GM18507 (cell line): ENCODE measurements at places on chromosomes 6 and 20.

DNA sequence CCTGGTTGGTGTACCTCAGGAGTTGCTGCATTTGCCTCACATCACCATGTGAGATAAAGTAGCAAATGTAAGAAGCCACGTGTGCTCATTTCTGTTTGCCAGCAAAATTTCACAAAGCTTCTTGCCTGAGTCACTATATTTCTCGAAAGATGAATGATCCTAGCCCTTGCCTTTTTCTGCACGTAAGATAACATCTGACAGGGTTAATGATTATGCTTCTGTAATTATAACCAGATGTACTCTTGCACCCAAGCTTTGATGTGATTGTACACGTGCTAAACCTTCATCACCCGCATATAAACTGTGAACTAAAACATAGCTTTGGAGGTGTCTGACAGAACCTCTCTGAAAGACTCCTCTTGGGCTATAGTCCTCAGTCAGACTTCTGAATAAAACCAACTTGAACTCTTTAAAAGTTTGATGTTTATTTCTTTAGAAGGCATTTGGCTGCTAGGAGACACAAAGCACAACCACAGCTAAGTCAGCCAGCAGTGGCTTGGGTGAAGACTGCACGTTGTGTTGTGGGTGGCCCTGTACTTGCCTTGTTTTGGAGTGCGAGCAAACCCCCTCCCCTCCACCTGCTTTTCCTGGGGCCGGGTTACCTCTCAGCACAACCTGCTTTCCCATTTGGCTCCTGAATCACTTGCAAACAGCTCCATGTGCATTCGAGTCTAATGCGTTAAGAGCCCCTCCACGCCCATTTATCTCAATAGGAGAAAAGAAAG, 19.3 kb downstream of the PROKR2 start:
- no peak for DNase-seq

- DNase-seq: no peak
These were observed 55.9 kb downstream of the ANKEF1 start for GRCh38 chr20:10090588-10091166.

DNA sequence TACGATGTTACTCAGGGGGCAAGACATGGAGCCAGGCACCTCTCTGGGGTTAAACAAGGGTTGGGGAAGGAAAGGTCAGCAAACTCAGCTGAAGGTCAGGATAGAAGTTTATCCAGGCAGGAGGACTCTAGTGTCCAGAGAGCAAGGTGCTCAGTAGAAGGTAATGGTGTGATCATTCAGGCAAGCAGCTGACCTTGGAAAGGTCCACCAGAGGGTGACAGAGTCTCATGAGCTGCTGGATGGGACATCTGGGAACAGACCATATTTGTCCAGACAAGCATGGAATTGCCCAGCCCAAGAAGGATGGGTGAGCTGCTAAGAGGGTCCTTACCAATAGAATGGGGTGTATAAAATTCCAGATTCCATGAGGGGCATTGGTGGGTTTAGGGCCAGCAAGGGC, 89.5 kb downstream of the MAP3K7 start:
- no peak for DNase-seq

DNA sequence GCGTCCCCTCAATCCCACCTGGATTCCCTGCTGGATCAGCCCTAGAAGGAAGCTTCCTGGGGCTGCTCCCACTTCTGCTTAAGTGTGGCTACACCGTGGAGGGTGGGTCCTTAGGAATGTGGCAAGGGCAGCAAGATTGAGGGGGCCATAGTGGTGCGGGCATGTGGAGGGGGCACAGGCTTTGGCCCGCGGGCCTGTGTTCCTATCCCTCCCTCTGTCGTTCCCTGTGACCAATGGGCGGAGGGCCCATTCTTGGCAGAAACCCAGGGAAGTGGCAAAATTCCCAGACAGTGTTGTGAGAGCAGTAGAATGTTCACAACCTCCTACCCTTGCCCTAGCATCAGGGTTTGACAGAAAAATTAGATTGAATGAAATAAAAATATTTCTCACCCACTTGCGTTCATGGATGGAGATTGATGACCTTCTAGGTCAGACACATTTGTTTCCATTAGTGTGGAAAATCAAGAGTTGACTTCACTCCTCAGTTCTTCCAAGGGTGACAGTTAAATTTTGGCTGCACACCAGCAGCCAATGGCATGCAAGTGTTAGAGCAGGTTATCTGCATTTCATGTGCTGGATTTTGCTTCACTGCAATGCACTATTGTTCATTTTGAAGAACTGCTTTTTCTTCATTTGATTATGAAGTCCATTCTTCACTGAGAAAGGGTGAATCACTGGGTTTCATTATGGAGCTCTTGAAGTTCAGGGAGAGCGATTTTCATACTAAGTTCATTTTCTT, 49.3 kb upstream of the AHI1 start:
- DNase-seq: no peak

GRCh38 chr20:58542411-58543095, 27.4 kb upstream of the APCDD1L start:
- no peak for DNase-seq

DNA sequence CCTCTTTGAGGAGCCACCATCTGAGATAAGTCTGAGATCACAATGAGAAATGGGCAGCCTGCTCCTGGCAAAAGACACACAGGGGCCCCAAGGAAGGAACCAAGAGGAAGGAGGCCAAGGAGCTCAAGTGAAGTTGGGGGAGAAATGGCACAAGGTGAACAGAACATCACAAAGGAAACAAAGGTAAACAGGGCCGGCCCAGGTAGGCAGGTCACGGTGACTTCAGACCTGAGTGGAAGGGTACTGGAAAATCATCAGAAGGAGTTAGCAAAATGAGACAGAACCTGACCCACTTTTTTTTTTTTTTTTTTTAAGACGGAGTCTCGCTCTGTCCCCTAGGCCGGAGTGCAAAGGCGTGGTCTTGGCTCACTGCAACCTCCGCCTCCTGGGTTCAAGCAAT, 11.3 kb downstream of the ZMYND8 start:
- no peak for DNase-seq

DNA sequence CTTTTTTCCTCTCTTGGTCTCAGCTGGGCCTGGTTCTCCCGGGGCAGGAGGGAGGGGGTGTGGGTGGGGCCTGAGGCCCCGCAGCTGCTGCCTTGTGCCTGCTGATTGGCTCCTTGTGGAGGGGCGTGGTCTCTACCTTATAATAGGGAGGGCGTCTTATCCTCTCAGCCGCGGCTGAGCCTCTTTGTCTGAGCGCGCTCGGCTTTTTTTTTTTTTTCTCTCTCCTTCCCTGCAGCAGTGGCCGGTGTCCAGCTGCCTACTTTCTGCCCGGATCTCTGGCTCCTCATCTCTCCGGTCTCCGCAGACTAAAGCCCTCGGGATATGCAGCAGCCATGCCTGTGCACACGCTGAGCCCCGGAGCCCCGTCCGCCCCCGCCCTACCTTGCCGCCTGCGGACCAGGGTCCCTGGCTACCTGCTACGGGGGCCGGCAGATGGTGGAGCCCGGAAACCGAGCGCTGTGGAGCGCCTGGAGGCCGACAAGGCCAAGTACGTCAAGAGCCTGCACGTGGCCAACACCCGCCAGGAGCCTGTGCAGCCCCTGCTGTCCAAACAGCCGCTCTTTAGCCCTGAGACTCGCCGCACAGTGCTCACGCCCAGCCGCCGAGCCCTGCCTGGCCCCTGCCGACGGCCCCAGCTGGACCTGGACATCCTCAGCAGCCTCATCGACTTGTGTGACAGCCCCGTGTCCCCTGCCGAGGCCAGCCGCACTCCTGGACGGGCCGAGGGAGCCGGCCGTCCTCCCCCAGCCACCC, 11.1 kb downstream of the FAM110A start:
- peak; percentile 91 for DNase-seq

- DNase-seq: no peak
These were observed 3.9 kb downstream of the PEDS1 start for GRCh38 chr20:50149481-50150254.

- DNase-seq: no peak
These were observed 33.0 kb upstream of the SLCO4A1 start for GRCh38 chr20:62609279-62609720.

- DNase-seq: no peak
These were observed 37.4 kb upstream of the FAM83C start for GRCh38 chr20:35329435-35330139.

DNA sequence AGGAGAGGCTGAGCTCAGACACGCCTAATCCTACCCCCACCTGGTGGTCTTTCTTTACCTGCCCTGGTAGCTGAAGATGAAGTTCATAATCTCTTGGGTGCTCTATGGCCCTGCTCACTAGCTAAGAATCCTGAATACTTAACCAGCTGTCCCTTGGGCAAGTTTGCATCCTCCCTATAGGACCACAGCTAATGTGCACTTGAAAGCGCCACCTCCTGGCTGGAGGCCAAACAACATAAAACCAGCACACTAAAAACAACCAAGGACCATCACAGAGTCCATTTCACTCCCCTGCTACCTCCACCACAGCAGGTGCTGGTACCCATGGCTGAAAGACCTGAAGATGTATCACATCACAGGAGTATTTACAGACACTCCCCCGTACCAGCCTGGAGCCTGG, 155.5 kb upstream of the SLC24A3 start:
- no peak for DNase-seq

GRCh38 chr6:152984513-152984872, 1.7 kb upstream of the FBXO5 start:
- no peak for DNase-seq

DNA sequence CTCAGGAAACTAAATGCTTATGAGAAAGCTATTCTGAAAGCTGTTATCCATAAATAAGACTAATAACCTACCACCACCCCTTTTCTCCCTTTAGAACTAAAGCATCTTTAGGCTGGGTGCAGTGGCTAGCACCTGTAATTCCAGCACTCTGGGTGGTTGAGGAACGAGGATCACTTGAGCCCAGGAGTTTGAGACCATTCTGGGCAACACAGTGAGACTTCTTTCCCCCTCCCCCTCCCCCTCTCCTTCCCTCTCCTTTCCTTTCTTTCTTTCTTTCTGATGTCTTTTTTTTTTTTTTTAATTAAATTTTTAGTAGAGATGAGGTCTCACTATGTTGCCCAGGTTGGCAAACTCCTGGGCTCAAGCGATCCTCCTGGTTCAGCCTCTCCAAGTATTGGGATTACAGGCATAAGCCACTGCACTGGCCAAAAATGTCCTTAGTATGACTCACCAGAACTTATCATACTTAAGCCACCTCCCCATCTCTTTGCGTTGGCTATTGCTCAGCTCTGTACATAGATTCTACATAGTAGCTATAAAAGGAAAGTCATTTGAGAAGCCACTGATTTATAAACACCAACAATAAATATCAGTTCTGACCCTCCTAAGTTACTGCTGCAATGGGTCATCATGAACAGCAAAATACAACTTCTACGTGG, 54.8 kb upstream of the SPDEF start:
- no peak for DNase-seq

DNA sequence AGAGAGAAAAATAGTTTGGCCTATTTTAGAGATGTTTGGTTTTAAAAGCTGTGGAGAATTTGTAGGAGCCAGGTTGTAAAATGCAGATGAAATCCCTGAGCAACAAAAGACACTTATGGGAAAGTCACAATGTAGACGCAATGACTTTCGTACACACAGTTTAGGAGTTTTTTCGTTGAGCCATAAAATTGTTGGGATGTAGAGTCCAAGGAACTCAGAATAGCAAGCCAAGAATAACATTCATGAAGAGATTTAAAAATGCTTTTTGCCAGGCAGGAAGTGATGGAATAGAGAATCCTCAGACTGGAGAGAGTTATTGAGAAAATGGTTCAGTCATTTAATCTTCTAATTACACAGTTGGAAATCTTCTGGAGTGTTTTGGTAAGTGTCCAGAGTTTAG, 11.5 kb upstream of the PROKR2 start:
- no peak for DNase-seq

- DNase-seq: no peak
These were observed 176.1 kb upstream of the KCNG1 start for GRCh38 chr20:51198876-51199523.

- DNase-seq: no peak
These were observed 12.1 kb upstream of the AHCY start for GRCh38 chr20:34315236-34315635.

DNA sequence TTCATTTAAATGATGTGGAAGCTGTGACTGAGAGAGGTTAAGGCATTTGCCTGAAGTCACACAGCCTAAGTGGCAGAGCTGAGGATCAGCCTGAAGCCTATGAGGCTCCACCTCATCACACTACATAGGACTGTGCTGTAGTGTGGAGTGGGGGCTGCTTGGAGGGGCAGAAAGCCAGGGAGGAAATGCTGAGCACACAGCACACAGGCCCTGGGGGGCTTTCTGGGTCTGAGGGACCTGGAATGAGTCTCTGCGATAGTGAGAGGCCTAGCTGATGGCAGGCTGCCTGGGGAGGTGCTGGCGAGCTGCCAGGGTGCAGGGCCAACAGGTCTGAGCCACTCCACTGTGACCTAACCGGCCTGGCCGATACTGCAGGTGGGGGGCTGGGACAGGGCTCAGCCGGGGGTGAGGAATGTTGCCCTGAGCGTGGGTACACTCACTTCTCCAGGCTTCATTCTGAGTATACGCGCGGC, 2.2 kb upstream of the ARHGAP40 start:
- no peak for DNase-seq
